ENCODE measurements at places on chromosomes 6 and 20.

DNA sequence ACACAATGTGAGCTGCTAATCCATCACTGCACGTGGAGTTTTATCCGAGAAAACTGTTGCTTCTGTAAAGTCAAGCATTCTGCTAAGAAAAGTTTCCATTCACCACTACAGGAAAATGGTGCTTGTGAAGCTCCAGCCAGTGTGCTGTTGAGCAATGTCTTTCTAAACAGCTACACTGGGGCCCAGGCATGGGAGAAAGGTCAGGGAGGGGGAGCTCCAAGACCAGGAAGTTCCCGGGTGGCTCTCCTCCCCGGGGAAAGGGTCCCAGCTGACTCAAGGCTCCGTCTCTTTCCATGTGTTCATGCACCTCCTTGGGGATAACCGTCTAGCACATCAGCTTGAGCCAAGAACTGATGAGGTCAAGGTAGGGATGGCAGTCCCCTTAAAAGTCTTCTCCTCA lies 20.5 kb downstream of the RPP40 start:
- no peak for DNase-seq

DNA sequence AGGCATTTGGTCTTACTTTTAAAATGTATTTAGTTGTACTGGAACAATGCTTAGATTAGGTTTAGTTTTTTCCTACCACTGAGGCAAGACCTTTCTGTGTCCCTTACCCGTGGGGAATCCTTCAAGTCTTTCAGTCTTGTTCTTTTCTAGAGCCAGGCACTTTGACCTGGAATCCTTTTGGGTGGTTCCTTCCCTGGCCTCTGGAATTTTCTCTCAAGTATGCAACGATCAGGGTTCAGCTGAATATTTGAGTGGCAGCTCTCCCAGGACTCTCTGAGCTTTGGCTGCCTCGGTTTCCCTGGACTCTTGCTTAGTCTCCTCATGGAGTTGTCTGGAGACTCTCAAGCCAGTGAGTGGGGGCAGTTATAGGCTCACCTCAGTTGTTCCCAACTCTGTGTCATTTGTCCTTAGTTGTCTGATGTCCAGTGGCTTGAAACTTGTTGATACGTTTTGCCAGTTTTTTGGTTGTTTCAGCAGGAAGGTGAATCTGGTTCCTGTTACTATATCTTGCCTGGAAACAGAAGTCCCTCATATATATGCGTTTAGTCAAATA lies 118.1 kb downstream of the QKI start:
- no peak for DNase-seq

DNA sequence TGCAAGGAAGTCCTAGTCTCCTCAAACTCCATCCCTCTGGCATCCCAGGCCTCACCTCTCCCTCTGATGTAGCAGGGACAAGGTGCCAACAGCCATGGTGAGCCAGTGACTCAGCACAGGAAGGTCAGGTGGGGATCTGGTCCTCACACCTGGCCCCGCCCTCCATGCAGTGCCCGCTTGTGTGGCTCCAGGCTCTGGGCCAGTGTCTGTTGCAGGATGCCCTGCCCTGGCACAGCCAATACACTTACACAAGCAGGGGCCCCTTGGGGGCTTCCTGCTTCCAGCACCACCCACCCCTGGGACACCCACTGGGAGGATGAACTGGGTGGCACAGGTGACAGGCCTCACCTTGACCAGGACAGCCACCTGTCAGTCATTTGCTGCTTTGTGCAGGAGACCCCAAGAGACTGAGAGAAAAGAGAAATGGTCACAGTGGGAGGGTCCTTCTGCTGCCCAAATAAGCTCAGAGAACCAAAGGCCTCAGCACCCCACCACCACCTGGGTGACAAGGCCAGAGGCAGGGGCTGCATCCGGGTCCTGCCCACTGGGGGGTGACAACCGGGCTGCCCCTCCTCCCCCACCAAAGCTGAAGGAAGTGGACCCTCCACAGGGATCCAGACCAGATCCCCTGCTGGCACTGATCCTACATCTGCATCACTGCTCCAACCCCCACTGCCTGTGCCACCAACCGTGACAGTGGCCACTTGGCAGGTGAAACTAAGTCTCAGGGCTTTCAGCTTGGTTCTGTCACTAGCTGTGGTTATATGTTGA lies 658.8 kb upstream of the DEFB115 start:
- no peak for DNase-seq

DNA sequence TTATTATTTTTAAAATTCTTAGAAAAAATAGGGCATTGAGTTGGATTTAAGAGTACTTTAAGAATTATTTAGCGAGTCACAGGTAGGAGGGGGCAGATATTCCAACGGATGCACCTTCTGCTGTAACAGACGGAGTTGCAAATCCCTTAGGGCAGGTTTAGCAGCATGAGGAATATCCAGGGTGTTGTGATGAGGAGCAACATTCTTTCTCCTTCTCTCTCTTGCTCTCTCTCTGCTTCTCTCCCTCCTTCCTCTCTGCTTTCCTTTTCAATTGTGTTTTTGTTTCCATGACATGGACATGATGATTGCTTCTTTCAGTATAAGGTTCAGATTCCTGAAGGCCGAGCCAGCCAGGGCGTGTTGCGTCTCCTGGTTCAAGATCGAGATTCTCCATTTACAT lies 28.9 kb downstream of the CDH26 start:
- no peak for DNase-seq

DNA sequence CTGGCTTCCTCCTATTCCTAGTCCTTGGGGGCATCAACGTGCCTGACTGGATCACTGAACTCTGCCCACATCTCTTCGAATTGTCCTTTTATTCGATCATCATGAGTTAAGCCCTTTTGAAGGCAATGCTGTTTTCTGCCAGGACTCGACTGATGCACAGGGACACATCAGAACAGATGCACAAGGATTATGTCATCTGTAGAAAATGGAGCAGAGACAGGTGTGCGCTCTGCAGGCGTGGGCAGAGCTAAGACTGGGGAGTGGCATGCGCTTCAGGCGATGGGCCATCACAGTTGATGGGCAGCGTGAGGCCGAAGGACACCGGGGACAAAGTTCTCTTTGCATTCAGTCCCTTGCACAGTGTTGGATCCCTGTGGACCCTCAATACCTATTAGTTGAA lies 13.1 kb downstream of the GABRR1 start:
- DNase-seq = no peak

- no peak for DNase-seq
These were observed 14.3 kb upstream of the RNF182 start for GRCh38 chr6:13910443-13910842.
